ENCODE measurements at places on chromosomes 4 and X. TPM values are rescaled to one million over a fixed set of nuclear protein-coding genes. Genes with fewer than 3 reads are reported as not detected.

DNA sequence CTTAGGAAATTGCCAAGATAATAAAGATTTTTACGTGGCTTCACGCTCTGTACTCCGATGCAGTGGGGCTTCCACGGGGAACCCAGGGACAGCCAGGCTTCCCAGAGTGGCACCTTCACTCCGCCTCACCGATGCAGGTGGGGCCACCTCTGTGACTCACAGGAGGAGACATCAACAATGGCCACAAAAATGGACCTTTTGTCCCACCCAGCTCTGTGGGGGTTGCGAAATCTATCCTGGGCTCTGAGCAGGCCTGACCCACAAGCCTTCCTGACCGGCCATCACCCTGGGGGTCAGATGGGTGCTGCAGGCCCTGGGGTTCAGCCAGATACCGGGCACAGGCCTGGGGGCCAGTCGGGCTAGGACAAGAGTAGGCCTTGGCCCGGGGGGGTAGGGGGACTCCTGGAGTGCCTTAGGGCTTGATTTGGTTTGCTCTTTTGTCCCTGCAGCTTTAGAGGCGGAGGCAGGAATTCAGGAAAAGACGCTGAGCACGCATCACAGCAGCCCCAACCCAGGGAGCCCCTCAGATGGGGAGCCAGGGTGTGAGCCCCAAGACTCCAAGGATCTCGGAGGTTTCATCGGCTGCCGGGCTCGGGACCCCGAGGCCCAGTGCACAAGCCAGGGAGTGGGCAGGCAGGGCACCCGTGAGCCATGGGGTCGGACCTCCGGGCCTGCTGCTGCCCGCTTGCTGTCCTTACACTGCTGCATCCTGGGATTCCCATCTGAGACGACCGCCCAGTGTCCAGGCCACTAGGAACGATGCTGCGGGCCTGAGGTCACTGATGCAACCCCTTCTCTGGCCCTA is 136.5 kb upstream of the NKX1-1 start:
- no peak for DNase-seq

- no peak for DNase-seq
Observed at GRCh38 chrX:66920296-66920695, 281.4 kb upstream of the EDA2R start.

GRCh38 chr4:15653420-15653819 is 1.7 kb downstream of the FBXL5 start:
- DNase-seq = no peak

POF1B gene
- total RNA-seq = 0.81 TPM

ANKRD50 gene
- 23.9 TPM for total RNA-seq

MOB1B gene
- total RNA-seq = 26.0 TPM

OTC gene
- total RNA-seq = 1.6 TPM
